ENCODE measurements at places on chromosomes 1 and 21. TPM values are rescaled to one million over a fixed set of nuclear protein-coding genes. Genes with fewer than 3 reads are reported as not detected.

RGS1 gene
- 5.6 TPM for total RNA-seq

TMEM222 gene
- total RNA-seq, result 20.3 TPM

FUBP1 gene
- total RNA-seq, result 50.8 TPM

ZMYND12 gene
- total RNA-seq, result 1.9 TPM

MPL gene
- total RNA-seq, result 0.27 TPM

MRAP gene
- not detected for total RNA-seq

GNG4 gene
- total RNA-seq, result 0.73 TPM
